ENCODE measurements at places on chromosomes 13 and 19.

DNA sequence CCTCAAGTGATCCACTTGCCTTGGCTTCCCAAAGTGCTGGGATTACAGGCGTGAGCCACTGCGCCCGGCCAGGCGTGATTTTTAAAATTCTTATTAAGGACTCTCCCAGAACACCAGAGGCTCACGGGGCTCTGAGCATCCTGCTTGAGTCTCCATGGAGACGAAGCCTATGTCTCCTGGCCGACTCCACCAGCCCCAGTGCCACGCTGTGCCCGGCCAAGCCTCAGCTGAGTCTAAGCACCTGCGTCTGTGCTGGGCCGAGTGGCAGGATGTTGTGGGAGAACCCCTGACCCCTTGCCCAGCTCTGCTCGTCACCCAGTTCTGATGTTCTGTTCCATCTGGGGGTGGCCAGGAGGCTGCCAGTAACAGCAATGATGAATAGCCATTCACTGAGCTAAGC lies 3.9 kb upstream of the CELF5 start:
- DNase-seq: no peak

- no peak for DNase-seq
These were observed 142.2 kb downstream of the KCTD15 start for GRCh38 chr19:33938821-33939220.

DNA sequence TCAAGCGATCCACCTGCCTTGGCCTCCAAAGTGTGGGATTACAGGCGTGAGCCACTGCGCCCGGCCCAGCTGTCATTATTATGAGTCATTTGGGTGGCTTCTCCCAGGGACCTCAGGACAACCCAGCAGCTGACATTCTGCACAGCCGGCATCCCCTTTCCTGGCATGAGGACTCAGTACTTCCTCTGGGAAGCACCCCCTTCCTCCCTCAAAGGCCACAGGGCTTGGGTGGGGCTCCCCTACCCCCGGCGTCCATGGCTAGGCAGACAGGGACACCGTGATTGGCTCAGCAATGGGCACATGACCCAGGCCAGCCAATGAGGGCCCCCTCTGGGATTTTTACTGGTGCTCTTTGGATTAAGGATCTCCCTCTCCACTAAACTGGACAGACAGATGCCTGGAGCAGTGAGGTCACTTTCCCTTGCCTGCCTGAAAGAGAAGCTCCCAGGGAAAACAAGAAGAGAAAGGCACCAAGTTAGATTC lies 6.0 kb downstream of the KANK2 start:
- DNase-seq: no peak

- no peak for DNase-seq
These were observed 13.0 kb upstream of the RELB start for GRCh38 chr19:44988273-44988672.

GRCh38 chr19:46220038-46220615 lies 9.4 kb upstream of the IGFL1 start:
- DNase-seq: no peak

GRCh38 chr19:49920624-49921363 lies 8.2 kb upstream of the ATF5 start:
- no peak for DNase-seq

DNA sequence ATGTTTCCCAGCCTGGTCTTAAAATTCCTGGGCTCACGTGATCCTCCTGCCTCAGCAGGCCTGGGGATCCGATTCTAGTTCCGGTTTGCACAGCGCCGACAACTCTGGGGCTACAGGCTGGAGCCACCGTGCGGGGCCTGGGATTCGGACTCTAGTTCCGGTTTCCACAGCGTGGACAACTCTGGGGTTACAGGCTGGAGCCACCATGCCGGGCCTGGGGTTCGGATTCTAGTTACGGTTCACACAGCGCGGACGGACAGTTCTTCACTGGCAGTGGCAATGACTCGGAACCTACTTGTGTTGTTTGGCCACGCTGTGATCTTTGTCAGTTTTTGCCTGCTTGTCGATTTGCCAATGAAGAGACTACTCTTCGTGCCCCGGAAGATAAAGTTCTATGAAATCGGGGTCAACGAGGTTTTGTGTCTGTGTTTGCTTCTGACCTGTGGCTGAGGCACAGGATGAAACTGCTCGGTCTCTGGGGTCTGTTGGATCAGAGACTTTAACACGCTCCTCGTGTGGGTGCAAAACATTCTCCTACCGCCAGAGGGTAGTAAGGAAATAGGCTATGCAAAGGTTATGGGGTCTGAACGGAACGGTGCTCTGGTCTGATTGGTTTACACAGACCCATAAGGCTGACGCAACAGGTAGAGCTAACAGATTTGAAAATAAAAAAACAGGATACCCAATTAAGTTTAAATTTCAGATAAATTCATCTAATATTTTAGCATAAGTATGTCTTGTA lies 12.1 kb upstream of the ZSCAN1 start:
- no peak for DNase-seq
